ENCODE measurements at places on chromosomes 7 and 10. TPM values are rescaled to one million over a fixed set of nuclear protein-coding genes. Genes with fewer than 3 reads are reported as not detected.

The CFAP43 gene
- total RNA-seq: under 0.01 TPM

The SFTPA1 gene
- not detected for total RNA-seq

The GATA3 gene
- total RNA-seq: 0.34 TPM

The WNT2 gene
- not detected for total RNA-seq

The GRID2IP gene
- total RNA-seq: 0.14 TPM

The MYO1G gene
- 0.34 TPM for total RNA-seq

The UCN3 gene
- not detected for total RNA-seq

The SLC13A4 gene
- total RNA-seq: not detected

The DGKB gene
- total RNA-seq: not detected

The ITIH5 gene
- total RNA-seq: 0.07 TPM

The TPK1 gene
- 2.1 TPM for total RNA-seq

The HOXA2 gene
- total RNA-seq: not detected
